ENCODE measurements at places on chromosomes 6 and 20.

GRCh38 chr6:128836761-128837160 is 46.2 kb upstream of the LAMA2 start:
- DNase-seq, result no peak

GRCh38 chr6:37162740-37163139 is 7.2 kb upstream of the PIM1 start:
- no peak for DNase-seq

DNA sequence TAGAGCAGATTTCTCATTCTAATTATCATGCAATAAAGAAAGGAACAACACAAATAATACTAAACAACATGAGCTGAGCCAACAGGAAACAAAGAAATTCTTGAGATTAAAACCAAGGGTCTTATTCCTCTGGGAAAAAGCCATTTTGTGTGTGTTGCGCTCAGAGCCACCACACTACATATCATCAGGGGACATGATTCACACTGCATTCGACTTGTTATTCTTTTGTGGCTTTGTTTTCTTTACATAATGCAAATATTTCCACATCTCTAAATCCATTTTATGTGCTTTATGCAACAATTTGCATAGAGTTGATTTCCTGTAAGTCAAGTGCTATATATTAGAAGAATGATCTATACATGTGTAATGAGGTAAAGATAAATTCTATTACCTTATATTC is 719.6 kb downstream of the TBC1D32 start:
- DNase-seq, result peak; percentile 84

GRCh38 chr6:147103694-147104093 is 100.5 kb upstream of the STXBP5 start:
- DNase-seq, result no peak

- DNase-seq, result no peak
Observed at GRCh38 chr6:5116243-5116991, 31.3 kb downstream of the PPP1R3G start.

- DNase-seq, result no peak
Observed at GRCh38 chr6:3389390-3390167, 67.3 kb downstream of the SLC22A23 start.

DNA sequence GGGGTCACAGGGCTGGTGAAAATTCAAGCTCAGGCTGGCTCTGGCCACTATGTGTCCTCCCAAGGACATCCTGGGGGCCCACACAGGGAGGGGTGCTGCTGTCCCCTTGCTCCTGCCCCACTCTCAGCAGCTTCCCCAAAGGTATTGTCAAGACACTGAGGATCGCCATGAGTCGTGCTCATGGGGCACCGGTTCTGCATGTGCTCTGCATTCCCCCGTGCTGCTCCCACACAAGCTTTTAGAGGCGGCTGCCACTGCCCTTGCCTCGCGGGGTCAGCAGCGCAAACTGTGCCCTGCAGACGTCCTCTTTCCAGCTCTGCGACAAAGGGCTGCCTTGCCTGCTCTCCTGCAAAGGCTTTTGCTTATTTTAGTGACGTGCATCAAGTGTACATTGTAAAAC is 179.8 kb downstream of the ERMARD start:
- no peak for DNase-seq
